Stimulated activated memory B cell treated with anti-CD40 and anti-IgM and Interleukin-4, amounts not matched to agents 10 μg/mL and 1 μg/mL and 100 μg/mL, for 72 hours (primary cell): ENCODE measurements at places on chromosomes 13 and 19.

GRCh38 chr19:50850738-50851137, 4.0 kb upstream of the KLK3 start:
- no peak overlapping the region for H3K4me3 ChIP-seq
- no peak for ATAC-seq
- no peaks in the 10 kb centered on the region for H3K4me1 ChIP-seq

- peaks cover 13% of the 10 kb centered on the region for H3K27me3 ChIP-seq
- H3K27ac ChIP-seq = no peak overlapping the region
- H3K36me3 ChIP-seq = no peaks in the 10 kb centered on the region
- H3K4me3 ChIP-seq = no peak overlapping the region
- no peak for ATAC-seq
Observed at GRCh38 chr19:16970821-16971220, 55.8 kb downstream of the CPAMD8 start.

DNA sequence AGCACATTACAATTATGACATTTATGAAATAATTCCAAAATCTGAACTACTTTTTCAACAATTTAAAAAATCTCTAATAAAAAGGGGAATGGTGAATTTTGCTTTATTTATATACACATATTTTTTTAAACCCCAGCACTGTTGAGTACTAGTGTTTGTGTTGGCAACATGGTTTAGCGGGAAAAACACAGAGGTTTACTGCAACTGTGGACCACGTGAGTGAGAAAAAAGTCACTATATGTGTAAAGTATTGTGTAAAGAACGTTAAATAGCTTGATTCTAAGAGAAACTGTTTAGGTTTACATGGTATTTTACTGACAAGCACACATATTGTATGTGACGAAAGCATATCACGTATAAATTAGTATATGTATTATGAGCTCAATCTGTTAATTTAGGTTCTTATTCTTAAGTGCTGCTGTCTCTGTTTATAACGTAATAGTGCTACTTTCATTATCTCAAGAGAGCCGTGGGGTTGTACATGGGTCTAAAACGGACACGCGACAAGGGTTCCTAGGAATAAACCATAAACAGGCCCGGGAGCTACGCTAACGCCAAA, 617 bp downstream of the SKA3 start:
- no peak for ATAC-seq
- peak overlapping the region; percentile 98 for H3K4me3 ChIP-seq
- peaks cover 15% of the 10 kb centered on the region for H3K4me1 ChIP-seq

DNA sequence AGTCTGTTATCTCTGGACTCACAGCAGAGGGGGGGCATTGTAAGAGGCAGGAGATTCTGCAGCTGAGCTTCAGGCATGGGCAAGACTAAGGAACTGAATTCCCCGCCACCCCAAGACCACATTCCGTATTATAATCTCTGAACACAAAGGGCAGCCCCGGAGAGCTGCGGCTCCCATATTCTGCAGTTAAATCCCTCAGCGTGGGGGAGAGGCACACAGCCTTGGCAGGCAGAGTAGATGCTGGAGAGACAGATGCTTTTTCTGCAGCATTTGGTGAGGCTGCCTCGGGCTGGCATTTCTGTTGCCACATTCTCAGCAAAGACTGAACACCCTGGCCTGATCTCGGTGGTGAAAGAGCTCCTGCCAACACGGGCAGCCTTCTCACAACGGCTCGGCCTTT, 12.9 kb downstream of the CHAF1A start:
- H3K27me3 ChIP-seq = no peaks in the 10 kb centered on the region
- H3K4me1 ChIP-seq = no peaks in the 10 kb centered on the region
- H3K36me3 ChIP-seq = peaks cover 13% of the 10 kb centered on the region
- H3K27ac ChIP-seq = no peak overlapping the region
- no peak overlapping the region for H3K4me3 ChIP-seq
- no peak for ATAC-seq

DNA sequence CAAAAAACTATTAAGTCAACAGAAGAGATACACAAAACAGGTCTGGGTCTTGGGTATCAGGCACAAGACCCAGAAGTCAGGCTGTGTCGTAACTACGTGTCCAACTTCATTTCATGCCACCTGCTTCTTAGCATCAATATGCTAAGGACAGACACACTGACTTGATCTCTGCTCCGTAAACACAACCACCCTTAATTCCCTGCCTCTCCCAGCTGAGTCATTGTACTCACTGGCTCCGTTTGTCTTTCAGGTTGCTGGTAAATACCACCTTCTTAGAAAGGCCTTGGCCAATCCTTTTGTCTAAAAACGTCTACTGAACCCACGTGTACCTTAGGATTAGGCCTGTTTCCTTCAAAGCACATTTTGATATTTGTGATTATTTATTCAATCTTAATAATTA, 726.2 kb downstream of the PCDH9 start:
- H3K27me3 ChIP-seq = no peaks in the 10 kb centered on the region
- no peaks in the 10 kb centered on the region for H3K4me1 ChIP-seq
- ATAC-seq = no peak
- H3K4me3 ChIP-seq = no peak overlapping the region
- no peaks in the 10 kb centered on the region for H3K36me3 ChIP-seq

GRCh38 chr13:110217811-110218210, 89.1 kb downstream of the COL4A1 start:
- H3K27ac ChIP-seq = no peak overlapping the region
- H3K36me3 ChIP-seq = no peaks in the 10 kb centered on the region
- peaks cover under 1% of the 10 kb centered on the region for H3K27me3 ChIP-seq
- ATAC-seq = no peak

- H3K4me1 ChIP-seq = no peaks in the 10 kb centered on the region
- H3K27me3 ChIP-seq = peaks cover 3% of the 10 kb centered on the region
- ATAC-seq = no peak
- H3K36me3 ChIP-seq = no peaks in the 10 kb centered on the region
- no peak overlapping the region for H3K4me3 ChIP-seq
Observed at GRCh38 chr19:30087381-30088138, 145.5 kb downstream of the URI1 start.

GRCh38 chr19:33521480-33522370, at the start of gene PEPD:
Gene PEPD (minus strand): TSS chr19:33521791. CDS start chr19:33521760, 31 bp downstream.
- H3K4me1 ChIP-seq = peaks cover 37% of the 10 kb centered on the region
- peaks cover 3% of the 10 kb centered on the region for H3K27me3 ChIP-seq
- peak; percentile 96 for ATAC-seq

DNA sequence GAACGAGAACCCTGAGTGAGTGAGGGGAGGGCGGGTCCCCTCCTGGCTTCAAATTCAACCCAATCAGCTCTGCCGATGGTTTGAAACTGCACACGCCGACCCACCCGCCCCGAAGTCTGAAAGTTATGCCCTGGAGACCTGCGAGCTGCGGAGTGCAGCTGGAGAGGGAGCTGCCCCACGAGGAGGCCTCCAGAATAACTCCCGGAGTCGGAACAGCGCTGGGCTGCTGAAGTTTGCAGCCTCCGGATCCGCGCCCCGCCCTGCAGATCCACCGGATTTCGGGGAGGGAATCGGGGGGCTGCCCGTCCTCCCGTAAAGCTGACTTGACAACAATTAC, 7.0 kb downstream of the POU4F1 start:
- H3K27me3 ChIP-seq = peaks cover 82% of the 10 kb centered on the region
- peaks cover 11% of the 10 kb centered on the region for H3K4me1 ChIP-seq
- no peak overlapping the region for H3K4me3 ChIP-seq

- H3K4me3 ChIP-seq = no peak overlapping the region
- no peaks in the 10 kb centered on the region for H3K36me3 ChIP-seq
- ATAC-seq = no peak
Observed at GRCh38 chr13:106691861-106692260, 123.9 kb upstream of the ARGLU1 start.

- ATAC-seq = no peak
- no peaks in the 10 kb centered on the region for H3K27me3 ChIP-seq
- no peak overlapping the region for H3K27ac ChIP-seq
- H3K4me1 ChIP-seq = no peaks in the 10 kb centered on the region
- no peaks in the 10 kb centered on the region for H3K36me3 ChIP-seq
Observed at GRCh38 chr13:37132211-37132610, 26.7 kb upstream of the CSNK1A1L start.

DNA sequence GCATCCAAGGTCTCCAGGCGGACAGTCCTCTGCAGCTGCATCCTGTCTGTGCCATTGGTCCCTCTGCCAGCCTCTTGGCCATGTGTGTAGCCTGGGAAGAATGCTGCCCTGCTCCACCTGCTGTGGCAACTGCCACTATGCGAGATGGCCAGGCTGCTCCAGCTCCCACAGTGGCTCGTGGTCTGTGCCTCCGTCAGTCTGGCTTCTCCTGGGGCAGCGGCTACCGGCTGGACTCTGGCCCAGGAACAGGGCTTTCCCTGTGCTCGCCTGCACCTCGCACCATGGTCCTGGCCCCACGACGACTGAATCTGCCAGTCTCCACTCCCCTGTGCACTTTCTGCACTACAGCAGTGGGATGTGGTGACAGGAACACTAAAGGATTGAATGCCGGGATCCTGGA, 26.7 kb upstream of the FFAR2 start:
- no peak overlapping the region for H3K27ac ChIP-seq
- ATAC-seq = no peak
- H3K27me3 ChIP-seq = peaks cover 21% of the 10 kb centered on the region
- H3K4me3 ChIP-seq = no peak overlapping the region
- no peaks in the 10 kb centered on the region for H3K36me3 ChIP-seq

DNA sequence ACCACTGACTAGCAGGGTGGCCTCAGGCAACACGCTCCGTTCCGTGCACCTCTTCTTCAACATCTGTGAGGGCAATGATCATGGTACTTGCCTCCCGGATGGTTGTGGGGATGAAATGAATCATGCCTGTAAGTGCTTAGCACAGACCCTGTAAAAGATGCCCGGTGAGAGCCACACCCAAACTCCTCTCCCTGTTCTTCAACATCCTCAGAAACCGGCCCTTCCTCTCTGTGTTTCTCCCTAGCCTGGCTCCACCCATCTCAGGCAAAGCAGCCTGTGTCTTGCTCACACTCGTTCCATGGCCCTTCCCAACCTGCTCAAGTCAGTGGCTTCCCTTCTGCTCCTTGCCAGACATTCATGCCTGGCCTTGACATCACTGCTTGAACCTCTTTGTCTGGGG, 5.8 kb upstream of the DMKN start:
- H3K27me3 ChIP-seq = peaks cover 57% of the 10 kb centered on the region
- H3K4me1 ChIP-seq = no peaks in the 10 kb centered on the region
- H3K4me3 ChIP-seq = no peak overlapping the region
- H3K36me3 ChIP-seq = no peaks in the 10 kb centered on the region
